NCI-H2107 (cell line): ENCODE measurements at places on chromosomes 7 and 10.

GRCh38 chr10:119210633-119211032 lies 3.3 kb downstream of the GRK5 start:
- no peak for DNase-seq

DNA sequence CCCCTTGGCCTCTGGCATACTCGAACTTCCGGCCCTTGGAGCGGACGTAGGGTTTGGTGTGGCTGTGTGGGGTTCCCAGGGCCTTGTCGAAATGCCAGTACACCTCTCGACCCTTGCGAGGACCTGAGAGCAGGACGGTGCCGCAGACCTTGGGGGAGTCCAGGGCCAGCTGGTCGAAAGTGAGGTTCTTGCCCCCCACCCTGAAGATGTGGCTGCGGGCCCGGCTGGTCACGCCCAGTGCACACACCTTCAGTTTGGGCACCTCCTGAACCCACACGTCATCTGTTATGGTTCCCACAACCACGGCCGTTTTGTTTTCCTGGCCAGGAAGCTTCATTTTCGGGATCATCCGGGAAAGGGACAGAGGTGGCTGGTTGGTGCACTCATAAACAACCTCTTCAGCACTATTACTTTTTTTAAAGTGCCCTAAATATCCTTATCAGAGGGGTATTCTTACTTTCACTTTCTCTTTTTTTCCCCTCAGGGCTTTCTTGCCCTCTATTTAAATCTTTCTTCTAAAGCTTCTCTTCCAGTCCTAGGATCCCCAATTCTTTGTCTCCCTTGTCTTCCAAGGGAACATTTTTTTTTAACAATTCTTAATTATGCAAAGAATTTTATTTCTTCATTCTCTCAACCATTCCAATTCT lies 44.9 kb upstream of the FAM3C start:
- no peak for DNase-seq

GRCh38 chr7:37336259-37336658 lies 112.4 kb downstream of the ELMO1 start:
- DNase-seq, result no peak

GRCh38 chr7:41134300-41135255 lies 568.3 kb downstream of the INHBA start:
- no peak for DNase-seq

- no peak for DNase-seq
Observed at GRCh38 chr10:117626228-117626627, 83.7 kb downstream of the EMX2 start.

- DNase-seq, result no peak
Observed at GRCh38 chr10:71711052-71711623, 8.4 kb downstream of the C10orf105 start.

- DNase-seq, result no peak
Observed at GRCh38 chr10:61895898-61896600, 5.5 kb upstream of the ARID5B start.

DNA sequence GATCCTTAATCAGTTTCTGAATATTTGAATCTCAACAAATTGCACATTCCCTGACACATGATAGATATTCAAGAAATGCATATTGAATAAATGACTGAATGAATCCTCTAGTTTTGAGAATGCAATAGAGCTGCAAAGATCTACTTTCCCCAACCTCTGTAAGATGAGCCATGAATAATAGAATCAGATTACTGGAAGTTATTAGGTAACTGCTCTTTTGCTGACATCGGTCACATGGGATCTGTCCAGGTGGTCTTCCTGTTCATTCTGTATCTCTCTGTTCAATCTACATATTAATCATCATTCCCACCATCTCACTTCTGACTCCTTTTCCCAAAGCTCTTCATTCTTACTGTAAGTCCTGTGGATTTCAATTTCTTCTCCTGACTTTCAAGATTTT lies 638.7 kb downstream of the SORCS1 start:
- DNase-seq, result no peak

DNA sequence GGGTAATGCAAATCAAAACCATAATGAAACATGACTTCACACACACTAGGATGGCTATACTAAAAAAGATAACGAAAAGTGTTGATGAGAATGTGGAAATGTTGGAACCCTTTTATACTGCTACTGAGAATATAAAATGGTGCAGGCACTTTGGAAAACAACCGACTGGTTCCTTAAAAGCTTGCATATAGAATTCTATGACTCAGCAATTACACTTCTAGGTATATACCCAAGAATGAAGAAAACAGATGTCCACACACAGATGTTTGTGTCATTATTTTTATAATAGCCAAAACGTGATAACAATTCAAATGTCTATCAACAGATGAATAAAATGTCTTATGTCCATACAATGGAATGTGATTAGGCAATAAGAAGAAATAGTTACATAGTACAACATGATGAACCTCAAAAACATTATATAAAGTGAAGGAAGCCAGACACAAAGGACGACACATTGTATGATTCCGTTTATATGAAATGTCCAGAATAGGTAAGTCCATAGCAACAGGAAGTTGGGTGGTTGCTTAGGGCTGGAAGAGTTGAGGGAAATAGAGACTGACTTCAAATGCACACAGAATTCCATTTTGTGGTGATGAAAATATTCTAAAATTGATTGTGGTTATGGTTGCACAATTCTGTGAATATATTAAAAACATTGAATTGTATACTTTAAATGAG lies 148.3 kb upstream of the PHYHIPL start:
- no peak for DNase-seq

- DNase-seq, result no peak
Observed at GRCh38 chr7:150946421-150947240, 31.5 kb downstream of the KCNH2 start.

DNA sequence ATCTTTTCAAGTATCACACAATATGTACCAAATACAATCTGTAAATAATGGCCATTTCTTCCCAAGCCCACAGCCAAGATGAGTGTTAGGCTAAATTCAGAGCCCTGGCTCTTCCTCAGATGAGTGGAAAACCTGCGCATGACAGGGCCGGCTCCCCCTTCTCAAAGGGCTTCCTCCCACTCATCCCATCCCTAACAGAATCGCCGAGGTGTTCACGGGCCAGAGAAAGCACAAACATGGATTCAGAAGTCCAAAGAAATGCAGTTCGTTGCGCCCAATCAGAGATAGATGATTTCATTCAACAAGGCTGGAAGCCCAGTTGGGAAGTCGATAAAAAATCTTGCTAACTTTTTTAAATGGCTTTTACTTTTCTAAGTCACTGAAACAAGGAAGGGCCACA lies 121.8 kb downstream of the UBE2H start:
- DNase-seq, result no peak

GRCh38 chr7:42588876-42589275 lies 323.0 kb downstream of the C7orf25 start:
- DNase-seq, result no peak

DNA sequence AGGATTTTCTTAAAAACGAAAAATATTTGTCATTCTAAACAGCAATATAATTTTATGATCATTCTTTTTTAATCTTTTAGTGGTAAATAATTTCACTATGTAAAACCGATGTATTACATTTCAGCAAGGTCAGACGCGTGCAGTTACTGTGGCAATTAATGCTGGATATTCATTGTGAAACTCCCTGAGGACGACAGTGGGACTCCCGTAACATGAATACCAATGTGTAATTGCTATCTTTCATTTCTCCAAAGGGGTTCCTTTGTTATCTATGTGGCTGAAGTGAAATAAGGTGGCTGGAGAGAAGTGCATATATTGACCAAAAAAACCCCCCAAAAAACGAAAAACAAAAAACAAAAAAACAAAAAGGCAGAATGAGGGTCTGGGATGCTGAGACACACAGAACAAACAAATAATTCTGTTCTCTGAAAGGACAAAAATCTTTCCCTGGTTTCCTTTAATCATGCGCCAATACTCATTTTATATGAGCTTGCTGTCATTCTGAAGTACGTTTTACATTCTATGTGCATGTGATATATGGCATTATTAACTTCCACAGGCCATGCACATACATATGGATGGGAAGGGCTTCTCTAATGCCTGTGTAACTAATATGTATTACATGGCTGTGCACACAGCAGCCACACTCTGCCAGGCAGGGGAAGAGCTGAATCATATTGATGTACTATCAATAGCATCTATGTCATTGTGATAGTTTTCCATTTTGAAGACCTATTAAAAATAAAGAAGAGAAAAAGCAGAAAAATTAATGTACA lies 161.4 kb downstream of the RAPGEF5 start:
- DNase-seq, result no peak

- no peak for DNase-seq
Observed at GRCh38 chr10:103885617-103886016, 30.2 kb upstream of the SH3PXD2A start.

GRCh38 chr10:115107830-115108229 lies 14.7 kb downstream of the ATRNL1 start:
- no peak for DNase-seq

DNA sequence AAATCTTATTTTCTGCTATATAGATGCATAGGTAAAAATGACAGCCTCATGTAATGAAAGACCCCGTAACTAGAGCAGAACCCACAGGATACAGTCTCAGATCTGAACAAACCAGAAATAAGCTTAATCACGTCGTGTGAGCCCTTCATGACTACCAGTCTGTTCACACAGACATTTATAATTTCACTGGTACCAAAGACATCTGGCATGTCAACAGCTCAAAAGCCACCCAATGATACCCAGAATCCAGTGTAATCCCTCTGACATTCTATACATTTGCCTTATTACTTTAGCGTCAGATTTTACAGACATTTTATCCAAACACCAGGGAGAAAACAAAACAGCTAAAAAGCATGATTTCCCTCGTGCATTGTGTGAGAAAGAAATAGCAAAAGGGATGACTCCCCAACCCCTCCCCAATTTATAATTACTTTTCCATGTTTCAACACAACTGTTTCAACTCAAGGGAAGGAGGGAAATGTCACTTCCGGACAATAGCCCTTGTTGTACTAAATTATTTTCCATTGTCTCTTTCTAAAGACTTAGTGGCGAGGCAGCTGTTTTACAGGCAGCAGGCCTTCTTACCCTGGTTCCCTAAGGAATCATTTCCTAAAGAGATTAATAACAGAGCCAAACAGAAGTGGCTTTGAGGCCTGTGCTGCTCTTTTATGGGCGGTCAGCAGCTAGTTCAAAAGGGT lies 33.2 kb downstream of the DOCK4 start:
- DNase-seq, result no peak

GRCh38 chr7:73901231-73901822 lies 40.4 kb downstream of the TMEM270 start:
- no peak for DNase-seq

DNA sequence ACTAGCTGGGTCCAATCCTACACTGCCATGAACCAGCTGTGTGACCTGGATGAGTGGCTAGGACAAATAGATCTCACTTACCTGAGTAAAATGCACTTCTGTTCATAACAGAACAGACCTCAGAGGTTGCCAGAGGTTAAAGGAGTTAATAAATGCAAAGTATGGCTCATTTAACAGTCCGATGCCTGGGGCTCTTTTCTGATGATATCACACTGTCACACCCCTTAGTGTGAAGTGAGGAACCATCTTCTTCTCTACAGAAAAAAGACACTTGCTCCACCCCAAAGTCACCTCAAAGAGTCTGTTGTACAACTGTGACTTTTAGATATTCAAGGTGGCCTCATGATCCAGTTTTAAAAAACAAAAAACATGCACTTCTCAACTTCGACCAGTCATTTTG lies 21.5 kb upstream of the TARP start:
- DNase-seq, result no peak

GRCh38 chr7:45683556-45684148 lies 109.5 kb downstream of the ADCY1 start:
- DNase-seq, result no peak

DNA sequence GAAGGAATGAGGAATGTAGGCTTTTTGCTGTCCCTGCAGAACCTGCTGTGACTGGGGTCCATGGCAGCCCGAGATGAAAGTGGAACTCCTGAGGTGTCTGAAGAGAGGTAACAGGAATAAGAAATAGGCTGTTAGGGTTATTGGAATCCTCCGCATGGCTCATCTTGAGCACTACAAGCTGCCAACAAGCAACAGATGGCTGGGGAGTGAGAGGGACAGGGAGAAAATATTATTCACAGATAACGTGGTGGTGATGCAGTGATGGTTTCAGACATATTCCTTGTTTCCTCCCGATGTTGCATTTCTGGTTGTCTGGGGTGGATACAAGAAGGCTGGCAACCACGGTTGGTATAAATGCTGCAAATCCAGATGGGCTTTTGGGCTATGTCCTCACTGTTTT lies 46.1 kb downstream of the AP3M1 start:
- DNase-seq, result no peak

DNA sequence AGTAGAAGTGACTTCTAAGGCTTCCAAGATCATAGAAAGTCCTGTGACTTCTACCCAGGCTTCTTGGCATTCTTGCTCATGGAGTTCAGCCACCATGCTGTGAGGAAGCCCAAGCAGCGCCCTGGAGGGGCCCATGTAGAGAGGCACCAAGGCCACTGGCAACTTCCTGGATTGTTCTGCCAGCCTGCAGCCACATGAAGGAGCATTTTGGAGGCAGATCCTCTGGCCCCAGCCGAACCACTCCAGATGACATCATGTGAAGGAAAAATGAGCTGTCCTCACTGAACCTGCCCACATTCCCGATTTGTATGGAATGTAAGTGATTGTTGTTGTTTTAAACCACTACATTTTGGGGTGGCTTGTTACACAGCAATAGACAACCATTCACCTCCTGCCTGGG lies 51.5 kb upstream of the MNX1 start:
- DNase-seq, result no peak

GRCh38 chr10:11154849-11155498 lies 137.3 kb downstream of the CELF2 start:
- DNase-seq, result no peak

- no peak for DNase-seq
Observed at GRCh38 chr7:2281541-2281940, 32.7 kb downstream of the SNX8 start.

DNA sequence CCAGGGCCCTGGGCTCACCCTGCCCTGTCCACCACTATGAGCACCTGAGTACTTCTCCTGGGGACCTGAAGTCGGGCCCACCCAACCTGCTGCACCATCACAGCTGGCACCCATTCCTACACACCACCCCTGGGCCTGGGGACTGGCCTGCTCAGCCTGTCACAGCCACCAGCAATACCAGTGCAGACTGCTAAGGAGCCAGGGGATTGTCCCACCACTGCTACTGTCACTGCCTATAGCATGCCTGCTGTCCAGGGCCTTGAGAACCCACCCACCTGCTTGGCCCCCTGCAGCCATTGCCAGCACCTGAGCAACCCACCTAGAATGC lies 624.8 kb upstream of the FOXK1 start:
- DNase-seq, result no peak

GRCh38 chr10:71259815-71260501 lies 47.6 kb downstream of the UNC5B start:
- DNase-seq, result no peak
